WERI-Rb-1 (cell line): ENCODE measurements at places on chromosomes 7 and 10.

- DNase-seq: no peak
These were observed 27.3 kb downstream of the SMKR1 start for GRCh38 chr7:129529643-129530042.

DNA sequence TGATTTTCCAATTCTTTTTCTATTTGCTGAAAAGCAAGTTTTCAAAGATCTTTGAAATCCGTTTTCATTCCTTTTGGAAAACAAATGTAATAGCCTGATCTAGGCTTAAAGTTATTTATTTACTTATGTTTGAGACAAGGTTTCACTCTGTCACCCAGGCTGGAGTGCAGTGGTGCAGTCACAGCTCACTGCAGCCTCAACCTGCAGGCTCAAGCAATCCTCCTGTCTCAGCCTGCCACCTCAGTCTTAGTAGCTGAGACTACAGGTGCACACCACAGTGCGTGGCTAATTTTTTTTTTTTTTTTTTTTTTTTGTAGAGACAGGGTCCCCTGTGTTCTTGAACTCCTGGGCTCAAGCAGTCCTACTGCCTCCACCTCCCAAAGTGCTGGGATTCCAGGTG, 4.6 kb downstream of the ST7 start:
- DNase-seq: no peak

DNA sequence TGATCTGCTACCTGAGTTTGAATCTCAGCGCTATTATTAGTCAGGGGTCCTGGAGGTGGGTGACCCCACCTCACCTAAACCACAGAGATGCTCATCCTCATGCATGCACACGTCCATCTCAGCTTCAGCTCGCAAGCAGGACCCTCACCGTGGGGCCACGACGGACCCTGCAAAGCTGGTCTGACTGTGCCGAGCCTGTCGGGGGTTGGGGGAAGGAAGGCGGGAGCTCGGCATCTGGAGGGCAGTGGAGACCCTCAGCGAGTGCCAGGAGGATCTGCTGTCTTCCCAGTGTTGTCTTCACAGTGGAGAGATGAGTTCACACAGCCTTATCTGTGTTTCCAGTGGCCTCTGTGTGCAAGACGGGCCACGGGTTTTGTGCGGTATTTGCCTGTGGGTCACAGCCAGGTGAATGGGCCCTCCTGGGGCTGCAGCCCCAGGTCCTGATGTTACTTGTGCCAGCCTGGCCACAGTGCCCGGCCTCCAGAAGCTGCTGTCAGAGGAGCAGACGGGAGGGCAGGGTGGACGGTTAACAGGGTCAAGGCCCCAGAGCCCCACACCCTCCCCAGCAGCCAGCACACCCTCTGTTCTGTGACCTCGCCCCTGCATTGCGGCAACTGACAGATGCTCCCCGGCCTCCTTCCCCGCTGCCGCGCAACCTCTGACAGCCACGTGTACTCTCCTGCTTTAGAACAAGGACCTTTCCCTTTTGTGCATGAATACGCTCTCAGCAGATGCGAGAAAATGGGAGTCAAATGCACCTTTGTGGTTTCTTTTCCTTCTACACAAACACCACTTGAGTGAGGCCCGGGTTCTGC, 528.8 kb downstream of the DNAJB6 start:
- no peak for DNase-seq

DNA sequence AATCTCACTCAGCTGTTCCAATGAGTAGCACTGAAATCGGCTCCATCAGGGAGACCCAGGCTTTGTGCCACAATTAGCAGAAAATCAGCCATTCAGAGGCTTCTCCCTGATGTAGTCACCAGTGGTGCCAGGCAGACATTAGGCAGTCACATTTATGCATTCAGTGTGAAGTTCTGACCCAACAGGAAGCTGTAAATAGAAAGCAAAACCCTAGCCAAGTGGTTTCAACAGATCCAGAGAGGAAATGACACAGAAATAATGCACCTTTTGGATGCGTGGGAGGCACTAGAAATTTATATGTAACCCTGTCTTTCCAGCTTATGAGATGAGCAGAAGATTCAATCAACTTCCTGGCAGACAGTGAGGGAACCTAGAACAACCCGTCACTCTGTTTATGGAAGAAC, 186.4 kb downstream of the PDE1C start:
- DNase-seq: no peak

GRCh38 chr7:157516311-157516710, 179.5 kb downstream of the DNAJB6 start:
- no peak for DNase-seq

GRCh38 chr7:36942955-36943354, 218.7 kb upstream of the AOAH start:
- no peak for DNase-seq

DNA sequence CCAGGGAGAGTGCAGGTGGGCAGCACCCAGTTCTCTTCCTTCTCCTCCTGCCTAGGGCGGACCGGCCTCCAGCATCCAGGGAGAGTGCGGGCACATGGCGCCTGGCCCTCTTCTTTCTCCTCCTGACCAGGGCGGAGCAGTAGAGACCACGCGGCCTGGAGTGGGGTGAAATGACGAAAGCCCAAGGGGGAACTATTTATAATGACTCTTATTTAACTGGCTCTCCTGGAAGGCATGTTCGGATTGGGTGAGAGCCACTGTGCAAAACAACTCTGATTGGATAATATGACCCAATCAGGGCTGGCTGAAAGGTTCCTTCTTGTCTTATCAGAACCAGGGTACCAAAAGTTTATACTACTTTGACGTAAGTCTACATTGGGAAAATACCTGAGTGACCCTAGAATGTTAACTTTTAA, 63.1 kb downstream of the ZNF37A start:
- no peak for DNase-seq

GRCh38 chr7:114530057-114530611, 115.5 kb downstream of the FOXP2 start:
- DNase-seq: no peak

DNA sequence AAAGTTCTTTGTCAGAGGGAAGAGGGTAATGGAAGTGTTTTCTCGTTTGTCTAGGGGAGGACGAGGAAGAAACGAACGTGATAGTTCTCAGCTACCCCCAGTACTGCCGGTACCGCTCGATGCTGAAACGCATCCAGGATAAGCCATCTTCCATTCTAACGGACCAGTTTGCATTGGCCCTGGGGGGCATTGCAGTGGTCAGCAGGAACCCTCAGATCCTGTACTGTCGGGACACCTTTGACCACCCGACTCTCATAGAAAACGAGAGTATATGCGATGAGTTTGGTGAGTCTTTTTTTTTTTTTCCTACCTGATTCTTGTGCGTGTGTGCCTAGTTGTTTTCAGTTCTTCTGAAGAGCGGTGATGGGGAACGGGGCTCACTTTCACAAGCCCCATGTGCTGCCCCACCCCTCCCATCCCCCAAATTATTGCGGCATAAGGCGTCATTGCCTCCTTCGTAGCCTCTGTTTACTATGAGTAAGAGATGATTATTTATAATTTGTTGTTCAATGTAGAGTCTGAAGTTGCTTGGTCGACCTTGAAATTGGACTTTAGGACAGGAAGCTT, 98.6 kb downstream of the ARID5B start:
- DNase-seq: no peak

DNA sequence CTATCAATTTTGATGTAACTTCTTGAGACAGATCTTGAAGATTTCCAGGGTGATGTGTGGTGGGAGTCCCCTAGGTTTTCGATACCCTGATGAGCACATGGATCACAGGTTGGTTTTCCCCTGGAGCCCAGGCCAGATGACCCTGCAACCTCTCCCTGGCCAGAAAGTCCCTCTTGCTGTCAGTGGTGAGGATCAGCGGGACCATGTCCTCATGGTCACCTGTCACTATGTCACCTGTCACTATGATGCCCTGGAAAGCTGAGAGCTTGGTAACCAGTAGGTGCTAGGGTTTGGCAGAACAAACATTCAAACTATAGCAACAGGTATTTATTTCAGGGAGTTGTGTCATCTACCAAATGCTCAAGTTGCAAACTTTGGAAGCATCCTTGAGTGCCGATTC, 197.9 kb downstream of the ARHGAP12 start:
- no peak for DNase-seq

- DNase-seq: no peak
These were observed 9.8 kb upstream of the SEMA3D start for GRCh38 chr7:85196696-85197095.

- no peak for DNase-seq
These were observed 22.2 kb downstream of the ABCA13 start for GRCh38 chr7:48193421-48193820.

DNA sequence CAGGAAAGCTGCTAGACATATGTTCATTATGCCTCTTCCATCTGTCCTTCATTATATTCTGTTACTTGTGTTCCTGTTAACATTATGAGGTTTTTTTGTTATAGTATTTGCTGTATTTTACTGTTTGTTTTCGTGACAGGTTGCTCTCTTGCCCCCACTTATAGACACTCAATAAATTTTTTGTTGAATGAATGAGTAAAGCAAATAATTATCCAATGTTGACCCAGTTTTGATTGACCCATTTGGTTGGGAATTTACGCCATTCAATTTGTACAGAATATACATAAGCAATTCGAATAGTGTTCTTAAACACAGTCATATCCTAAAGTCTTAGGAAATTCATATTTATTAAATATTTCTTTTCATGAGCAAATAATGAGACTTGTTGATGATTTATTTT, 11.8 kb downstream of the CCSER2 start:
- DNase-seq: no peak

DNA sequence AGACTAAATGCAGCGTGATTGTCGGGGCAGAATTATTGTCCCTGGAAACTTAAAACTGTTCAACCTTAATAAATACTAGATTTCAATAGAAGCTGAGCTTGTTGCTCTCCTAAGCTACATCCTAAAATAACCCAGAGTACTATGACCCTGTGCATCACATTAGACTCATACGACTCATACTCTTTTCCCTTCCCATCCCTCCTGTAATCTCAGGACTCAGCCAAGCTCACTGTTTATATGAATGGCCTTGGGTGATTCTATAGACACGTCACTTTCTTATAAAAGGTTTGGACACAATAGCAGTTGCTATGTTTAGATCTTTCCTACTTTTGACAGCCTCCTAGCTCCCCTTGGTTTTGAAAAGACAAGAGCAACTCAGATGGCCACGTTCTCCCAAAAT, 17.2 kb downstream of the TCF7L2 start:
- DNase-seq: no peak

- no peak for DNase-seq
These were observed 27.0 kb downstream of the LMOD2 start for GRCh38 chr7:123682690-123683089.

- DNase-seq: peak; percentile 86
These were observed 170.6 kb downstream of the UBE2H start for GRCh38 chr7:129781928-129782817.

GRCh38 chr7:103141753-103142404, 7.0 kb downstream of the NAPEPLD start:
- no peak for DNase-seq

GRCh38 chr7:114939484-114940097, 17.7 kb downstream of the MDFIC start:
- no peak for DNase-seq

DNA sequence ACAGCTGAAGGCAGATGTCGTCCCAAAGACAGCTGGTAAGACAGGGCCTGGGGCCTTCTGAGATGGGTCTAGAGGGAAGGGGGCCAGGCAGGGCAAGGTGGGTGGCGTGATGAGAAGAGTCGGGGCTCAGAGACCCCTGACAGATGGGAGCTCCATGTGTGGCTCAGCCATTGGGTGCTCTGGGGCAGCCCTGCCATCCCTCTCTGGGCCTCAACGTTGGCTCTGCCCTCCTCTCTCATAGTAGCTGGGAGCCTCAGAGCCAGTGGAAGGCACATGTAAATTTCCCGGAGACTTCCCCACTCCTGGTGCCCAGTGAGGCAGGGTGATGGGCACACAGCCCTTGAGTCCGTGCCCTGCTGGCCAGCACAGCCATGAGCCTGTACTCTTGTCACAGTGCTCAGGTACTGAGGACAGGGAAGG, 1.8 kb downstream of the PPIF start:
- DNase-seq: no peak

DNA sequence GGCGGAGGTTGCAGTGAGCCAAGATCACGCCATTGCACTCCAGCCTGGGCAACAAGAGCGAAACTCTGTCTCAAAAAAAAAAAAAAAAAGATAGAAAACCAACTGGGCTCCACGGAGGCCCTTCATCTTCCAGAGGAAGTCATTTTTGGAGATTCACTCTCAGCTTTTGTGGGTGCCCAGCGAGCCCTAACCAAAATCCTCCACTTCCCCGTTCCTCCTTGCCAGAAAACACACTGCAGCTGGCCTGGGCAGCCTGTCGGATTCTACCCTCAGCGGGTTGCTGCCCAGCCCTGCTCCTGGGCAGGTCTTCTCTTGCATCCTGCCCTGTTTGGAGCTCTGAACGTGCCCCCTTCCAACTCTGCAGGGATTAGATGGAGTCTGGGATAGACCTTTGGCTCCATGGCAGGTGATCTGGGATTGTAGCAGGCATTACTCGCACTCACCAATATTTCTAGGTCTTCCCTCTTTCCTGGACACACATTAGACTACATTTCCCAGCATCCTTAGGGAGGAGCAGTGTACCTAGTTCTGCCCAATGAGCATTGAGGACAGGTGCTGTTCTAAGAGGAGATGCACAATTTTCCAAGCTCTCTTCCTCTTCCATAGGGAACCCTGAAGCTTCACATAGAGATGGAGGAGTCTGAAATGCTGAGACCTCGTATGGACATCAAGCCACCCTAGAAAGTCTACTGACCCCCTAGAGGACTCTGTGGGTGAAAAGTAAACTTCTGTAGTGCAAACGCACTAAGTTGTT, 4.6 kb downstream of the GRID2IP start:
- no peak for DNase-seq

DNA sequence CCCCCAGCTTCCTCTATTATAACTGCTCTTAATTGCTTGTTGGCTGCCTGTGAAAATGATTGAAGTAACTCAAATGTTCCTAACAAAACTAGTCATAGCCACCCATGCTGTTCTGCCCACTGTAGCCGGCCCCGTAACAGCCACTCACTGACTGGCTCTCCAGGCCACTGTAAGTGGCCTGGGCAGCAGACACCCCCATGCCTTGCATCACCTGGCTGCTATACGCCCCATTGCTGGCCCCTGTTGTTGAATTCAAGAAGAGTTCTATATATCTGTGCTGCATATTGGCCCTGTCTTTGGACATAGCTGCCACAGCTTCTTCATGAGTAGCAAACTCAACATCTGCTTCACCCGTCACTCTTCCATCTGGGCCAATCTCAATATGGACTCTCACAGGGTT, 15.1 kb downstream of the FXYD4 start:
- DNase-seq: no peak

DNA sequence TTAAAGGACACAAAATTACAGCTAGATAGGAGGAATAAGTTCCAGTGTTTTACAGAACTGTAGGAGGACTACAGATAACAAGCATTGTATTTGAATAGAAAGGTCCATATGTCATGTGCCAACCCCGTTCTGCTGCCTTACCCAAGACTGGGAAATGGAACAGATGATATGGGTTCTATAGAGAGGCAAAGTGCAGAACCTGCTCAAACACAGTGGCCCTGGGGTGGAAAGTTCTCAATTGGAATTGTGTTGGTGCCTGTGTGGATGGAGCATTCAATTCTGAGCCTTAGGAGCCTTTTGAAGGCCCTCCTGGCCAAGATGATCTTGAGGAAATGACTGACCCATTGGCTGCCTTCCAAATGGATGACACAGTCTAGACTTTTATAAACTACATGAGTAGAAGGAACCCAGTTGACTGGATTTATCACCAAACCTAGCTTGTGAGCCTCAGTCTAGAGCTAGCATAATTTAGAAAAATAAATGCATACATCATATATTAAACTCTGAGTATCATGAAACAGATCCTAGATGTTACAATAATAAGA, 4.1 kb upstream of the PRSS1 start:
- no peak for DNase-seq
